Stimulated activated CD8-positive, alpha-beta memory T cell treated with anti-CD3 and anti-CD28 coated beads, Interleukin-7, amount 100 ng/mL, for 1 hour (primary cell): ENCODE measurements at places on chromosomes 2 and 18.

GRCh38 chr18:55034742-55035141, 75.5 kb upstream of the CCDC68 start:
- no peak for DNase-seq

GRCh38 chr2:69628325-69629021, 15.1 kb downstream of the AAK1 start:
- no peak for DNase-seq

DNA sequence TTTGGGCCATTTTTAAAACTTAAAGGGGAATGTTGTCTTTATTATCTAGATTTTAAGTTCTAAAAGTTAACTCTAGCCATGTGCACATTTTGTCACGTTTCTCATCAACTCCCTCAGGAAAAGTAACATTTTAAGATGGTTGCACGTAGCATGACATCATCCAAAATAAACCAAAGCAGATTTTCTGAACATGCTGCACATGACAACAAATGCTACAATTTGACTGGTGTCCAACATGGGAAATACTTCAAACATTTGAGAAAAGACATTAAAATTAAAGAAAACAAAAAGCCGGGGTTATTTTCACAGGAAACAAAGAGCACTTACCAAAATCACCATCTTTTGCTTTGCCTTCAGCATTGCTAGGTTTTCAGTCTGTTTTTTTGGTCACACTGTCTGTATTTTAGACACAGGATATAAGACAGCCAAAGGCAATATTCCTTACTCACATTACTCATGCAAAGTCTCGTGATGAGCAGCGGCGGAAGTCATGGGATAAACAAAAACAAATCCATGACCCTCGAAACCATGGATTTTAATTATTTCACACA, 51.3 kb upstream of the RND3 start:
- DNase-seq, result no peak

- no peak for DNase-seq
These were observed 106.8 kb downstream of the BCL11A start for GRCh38 chr2:60446413-60447267.

- DNase-seq, result no peak
These were observed 184.0 kb downstream of the RIT2 start for GRCh38 chr18:42931491-42931890.

- DNase-seq, result no peak
These were observed 510.1 kb upstream of the SLC8A1 start for GRCh38 chr2:40962026-40962425.

- no peak for DNase-seq
These were observed 90.0 kb upstream of the HS6ST1 start for GRCh38 chr2:128408349-128409305.

DNA sequence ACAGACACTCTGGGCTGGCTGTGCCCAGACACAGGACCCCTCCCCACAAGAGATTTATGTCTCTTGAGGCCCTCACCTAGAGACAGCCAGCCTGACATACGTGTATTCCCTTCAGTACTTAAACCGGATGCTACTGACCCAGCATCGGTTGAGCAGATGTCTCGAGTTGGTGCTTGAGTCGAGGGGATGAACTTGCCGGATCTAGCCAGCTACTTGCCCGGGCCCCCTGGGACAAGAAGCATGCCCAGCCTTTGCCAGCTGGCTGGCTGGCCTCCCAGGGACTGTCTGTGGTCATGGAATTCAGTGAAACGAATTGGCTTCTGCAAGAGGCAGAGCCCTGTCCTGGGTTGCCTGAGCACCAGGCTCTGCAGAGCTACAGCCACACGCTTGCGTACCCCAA, 36.0 kb downstream of the DNMT3A start:
- no peak for DNase-seq

GRCh38 chr2:159073256-159073655, 104.8 kb downstream of the TANC1 start:
- no peak for DNase-seq

DNA sequence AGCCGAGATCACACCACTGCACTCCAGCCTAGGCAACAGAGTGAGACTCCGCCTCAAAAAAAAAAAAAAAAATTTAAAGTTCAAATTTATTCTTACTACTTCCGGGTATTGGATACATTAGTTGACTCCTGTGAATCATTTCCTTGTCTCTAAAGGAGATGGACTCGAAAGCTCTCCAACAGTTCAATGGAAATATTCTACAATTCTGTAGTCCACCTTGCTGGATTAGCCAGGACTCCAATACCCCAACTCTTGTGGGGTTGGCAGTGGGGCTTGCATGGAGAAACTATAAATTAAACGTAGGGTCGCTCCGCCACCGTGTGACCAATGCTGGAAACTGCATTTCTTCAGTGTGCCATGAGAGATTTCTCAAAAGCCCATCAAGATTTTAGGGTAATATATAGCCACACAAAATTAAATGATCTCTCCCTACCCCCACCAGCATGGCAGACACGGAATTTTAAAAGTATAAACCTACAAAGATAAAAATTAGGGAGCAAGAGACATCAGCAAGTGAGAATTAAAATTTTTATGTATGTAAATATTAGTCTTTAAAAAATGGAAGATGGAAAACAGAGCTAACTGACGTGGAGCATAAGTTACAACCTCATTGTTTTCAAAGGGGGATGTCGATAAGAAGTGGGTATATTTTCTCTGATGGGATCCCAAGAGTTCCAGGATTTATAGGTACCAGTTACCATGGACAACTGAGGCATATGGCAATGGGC, 27.8 kb upstream of the GAREM2 start:
- DNase-seq, result peak; percentile 13

DNA sequence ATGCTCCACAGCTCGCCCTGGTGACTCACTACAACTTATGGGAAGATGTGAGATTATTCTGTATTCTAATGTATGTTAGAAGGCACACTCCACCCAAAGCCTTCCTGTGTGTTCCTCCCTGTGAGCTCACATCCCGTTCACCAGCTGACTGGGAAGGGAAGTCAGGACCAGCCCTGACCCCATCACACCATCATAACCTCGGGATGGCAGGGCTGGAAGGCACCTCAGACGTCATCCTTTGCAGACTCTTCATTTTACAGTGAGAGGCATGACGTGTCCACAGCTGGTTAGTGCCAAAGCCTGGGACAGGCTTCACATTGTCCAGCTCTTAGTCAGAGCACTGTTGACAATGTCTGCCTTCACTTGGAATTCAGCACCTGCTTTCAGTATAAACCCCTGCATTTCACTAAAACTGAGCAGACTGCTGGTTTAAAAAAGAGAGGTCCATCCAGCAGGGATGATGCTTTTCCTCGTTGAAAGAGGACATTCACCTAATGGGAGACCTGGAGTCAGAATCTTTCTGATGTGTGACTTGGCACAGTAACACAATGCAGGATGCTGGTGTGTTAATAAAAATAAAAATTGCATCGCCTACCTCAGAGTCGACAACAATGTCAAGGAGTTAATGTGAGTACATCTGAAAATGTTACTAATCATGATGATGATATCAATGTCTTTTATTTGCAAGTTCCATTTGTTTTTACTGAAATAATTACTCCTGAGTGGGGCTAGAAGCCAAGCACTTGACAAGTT, 418.0 kb upstream of the TNP1 start:
- no peak for DNase-seq

DNA sequence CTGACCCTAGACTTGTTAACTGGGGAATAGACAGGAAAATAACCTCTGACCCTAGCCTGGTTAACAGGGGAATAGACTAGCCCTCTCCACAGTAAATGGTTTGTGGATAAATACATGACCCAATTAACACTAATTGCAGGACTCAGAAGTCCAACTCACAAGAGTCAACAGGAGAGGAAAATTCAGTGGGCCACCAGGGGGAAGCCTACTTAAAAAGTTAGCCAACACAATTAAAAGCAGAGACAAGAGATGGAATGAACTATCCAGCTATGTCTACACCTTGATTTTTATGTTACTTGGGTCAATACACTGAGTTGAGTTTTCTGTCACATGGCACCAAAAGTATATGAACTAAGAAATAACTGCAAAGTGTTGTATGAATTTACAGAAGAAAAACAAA, 158.8 kb upstream of the SLC39A10 start:
- DNase-seq, result peak; percentile 29

DNA sequence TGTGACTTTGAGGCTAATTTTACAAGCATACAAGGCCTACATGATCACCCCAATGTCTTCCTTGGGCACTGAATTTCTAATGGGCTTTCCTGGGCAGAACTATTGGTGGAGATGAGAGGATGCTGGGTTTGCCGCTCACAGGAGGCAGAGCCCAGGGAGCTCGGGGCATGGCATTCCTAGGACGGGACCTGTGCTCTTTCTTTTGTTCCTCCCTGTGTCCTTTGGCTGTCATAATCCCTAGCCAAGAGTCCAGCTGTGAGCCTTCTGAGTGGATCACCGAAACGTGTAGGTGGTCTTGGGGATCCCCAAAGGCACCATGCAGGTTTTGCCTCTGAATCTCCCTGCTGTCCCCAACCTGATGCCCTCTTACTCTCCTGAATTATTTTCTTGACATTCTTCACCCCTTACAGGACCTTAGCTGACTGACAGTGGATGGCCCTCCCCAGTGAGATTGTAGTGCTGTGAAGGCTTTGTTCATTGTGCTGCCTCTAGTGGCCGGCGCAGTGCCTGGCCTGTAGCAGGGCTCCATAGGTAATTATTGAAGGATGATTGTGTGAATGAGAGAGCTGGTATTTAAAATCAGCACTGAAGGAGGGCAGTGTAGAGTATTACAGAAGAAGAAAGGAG, 221.9 kb downstream of the ZNF407 start:
- no peak for DNase-seq

DNA sequence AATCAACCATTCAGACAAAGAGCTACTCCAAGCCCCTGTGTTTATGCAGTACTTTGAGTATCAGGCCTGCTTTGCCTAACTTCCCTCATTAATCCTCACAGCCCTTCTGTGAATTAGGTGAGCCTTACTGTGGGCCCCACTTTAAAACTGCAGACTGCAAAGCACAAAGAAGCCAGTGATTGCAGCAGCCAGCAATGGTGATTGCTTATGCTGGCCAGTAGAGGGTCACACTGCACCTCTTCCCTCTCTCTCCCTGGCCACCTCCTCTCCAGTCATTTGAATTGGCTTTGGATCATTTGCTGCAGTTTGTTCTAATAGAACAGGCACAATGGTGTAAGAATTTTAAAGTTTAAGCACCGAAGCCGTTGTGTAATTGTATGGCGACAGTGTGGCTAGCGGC, 229.9 kb downstream of the AGPS start:
- DNase-seq, result no peak

DNA sequence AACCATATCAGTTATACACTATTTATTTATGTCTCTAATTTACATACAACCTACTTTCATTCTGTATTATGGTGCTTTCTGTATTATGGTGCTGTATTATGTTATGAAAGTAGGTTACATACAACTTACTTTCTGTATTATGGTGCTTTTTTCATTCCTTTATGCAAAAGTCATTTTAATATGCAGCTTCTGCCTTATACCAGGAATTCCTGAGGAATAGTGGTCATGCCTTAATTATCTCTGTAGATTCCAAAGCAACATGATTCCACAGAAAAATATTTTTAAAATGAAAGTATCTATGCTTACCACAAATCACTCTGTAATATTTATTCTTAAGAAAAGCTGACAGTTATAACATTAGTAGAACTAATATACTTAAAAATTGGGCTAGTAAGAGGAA, 922.0 kb upstream of the NRXN1 start:
- no peak for DNase-seq

- DNase-seq, result no peak
These were observed 222.3 kb downstream of the SH3RF3 start for GRCh38 chr2:109351164-109351756.

GRCh38 chr2:42934580-42935186, 142.3 kb upstream of the HAAO start:
- DNase-seq, result no peak

DNA sequence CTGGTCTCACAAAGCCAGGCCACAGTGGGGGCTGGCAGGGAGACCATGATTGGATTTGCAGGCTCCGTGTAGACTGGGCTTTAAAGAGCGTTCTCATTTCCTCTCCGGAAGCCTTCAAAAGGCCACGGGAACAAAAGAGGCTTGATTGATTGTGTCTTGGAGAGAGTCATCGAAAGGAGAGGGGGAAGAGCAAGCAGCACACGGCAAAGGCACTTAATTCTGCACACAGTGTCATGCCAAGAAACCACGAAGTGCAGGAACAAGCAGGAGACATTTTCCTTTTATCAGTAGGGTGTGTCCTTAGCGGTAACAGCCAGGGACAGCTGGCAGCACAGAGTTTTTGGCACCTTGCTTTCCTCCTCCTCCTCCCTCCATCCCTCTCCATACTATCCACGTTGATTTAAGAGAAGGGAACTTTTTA, 47.7 kb downstream of the GLI2 start:
- no peak for DNase-seq

- DNase-seq, result no peak
These were observed 9.1 kb upstream of the SLC35G4 start for GRCh38 chr18:11600321-11600720.
